ENCODE measurements at places on chromosomes 1 and 21. TPM values are rescaled to one million over a fixed set of nuclear protein-coding genes. Genes with fewer than 3 reads are reported as not detected.

- DNase-seq: no peak
These were observed 9.2 kb upstream of the WASF2 start for GRCh38 chr1:27499142-27499541.

The CYP4A22 gene
- not detected for total RNA-seq

The CIART gene
- total RNA-seq: 11.4 TPM

The S100A14 gene
- 1.8 TPM for total RNA-seq

The KLF17 gene
- total RNA-seq: 0.68 TPM

The ANGPTL7 gene
- total RNA-seq: 3.3 TPM

GRCh38 chr1:156490401-156491032 is 10.1 kb downstream of the MEF2D start:
- DNase-seq: no peak

The GABPB2 gene
- total RNA-seq: 26.3 TPM

The S100A8 gene
- 103 TPM for total RNA-seq

The LY9 gene
- under 0.01 TPM for total RNA-seq

The CGN gene
- total RNA-seq: 1.8 TPM

The LCE1B gene
- not detected for total RNA-seq

DNA sequence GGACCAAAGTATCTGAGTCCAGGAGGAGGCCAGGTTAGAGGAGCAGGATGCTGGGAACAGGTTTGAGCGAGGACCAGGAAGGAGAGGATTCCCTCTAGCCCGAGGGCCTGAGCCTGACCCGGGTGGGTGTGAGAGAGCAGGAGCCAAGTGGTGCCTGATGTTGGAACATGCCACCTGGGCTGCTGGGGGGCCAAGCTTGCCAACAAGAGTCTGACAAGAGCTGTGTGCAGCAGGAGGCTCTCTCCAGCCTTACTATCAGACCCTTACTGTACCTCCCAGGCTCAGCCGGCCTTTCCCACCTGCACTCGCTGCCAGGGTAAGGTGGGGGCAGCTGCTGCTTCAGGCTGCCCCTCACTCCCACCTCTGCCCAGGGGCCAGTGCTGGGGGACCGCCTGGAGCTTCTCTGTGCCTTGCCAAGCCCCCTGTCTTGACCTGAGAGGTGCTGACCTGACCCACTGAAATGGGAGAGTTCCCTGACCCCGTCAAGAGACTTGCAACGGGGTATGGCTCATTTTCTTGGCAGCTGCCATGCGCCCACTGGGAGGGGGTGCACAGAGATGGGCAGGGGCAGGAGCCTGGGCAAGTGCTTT is 159.6 kb upstream of the VAMP3 start:
- DNase-seq: peak; percentile 43

The SYPL2 gene
- 4.3 TPM for total RNA-seq

GRCh38 chr1:160540859-160541233 is 17.8 kb upstream of the SLAMF6 start:
- no peak for DNase-seq

DNA sequence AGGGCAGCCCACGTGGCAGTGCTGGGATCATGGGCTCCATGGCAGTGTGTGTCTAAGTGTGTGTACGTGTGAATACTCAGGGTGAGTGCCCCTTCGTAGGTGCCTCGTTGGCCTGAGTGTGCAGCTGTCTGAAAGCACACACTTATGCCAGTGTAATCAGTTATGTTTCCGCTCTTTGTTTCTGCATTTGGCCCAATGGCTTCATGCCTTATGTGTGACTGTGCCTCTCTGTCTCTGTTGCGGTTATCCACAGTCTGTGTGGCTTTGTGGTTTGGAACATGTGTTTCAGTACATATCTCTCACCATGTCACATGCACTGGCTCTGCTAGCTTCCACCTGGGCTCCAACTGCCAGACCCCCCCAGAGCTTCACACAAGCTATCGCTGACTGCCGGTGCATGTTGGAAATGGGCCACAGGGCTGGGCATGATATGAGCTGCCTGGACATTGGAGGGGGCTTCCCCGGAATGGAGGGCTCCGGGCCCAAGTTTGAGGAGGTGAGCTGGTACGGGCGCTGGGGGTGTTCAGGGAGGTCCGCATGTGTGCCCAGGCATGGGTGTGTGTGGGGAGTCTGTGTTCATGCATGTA is 70.3 kb upstream of the TINAGL1 start:
- DNase-seq: no peak

DNA sequence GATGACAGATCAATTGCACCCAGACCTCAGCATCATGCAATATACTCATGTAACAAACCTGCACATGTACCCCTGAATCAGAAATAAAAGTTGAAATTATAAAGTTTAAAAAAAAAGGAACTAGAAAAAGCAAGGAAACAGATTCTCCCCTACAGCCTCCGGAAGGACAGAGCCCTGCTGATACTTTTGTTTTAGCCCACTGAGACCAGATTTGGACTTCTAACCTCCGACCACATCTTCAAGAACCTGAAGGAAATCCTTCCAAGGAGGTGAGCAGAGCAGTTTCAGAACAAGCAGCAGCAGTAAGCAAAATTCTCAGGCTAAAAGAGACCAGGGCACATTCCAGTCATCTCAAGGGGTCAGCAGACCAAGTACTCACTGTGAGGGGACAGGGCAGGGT is 54.5 kb downstream of the TM2D1 start:
- no peak for DNase-seq

The HSPA6 gene
- not detected for total RNA-seq

The REN gene
- total RNA-seq: not detected

The PRDM16 gene
- total RNA-seq: 1.1 TPM

- no peak for DNase-seq
These were observed 83.3 kb downstream of the LACTBL1 start for GRCh38 chr1:22889213-22889827.

The KCNJ15 gene
- 0.49 TPM for total RNA-seq

DNA sequence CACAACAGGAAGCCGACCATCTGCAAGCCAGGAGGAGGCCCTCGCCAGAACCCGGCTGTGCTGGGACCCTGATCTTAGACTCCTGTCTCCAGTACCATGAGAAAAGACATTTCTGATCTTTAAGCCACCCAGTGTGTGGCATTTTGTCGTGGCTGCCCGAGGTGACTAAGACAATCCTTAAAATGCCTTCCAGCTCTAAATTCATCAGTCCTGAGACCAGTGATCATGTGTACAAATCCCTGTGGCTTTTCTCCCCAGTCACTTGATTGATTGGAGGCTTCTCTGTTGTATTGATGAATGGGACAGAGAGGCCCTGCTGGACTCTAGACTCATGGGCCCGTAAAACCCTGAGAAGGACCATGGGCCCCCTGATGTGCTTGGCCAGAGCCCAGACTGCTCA is 36.1 kb downstream of the B3GALT5 start:
- no peak for DNase-seq

DNA sequence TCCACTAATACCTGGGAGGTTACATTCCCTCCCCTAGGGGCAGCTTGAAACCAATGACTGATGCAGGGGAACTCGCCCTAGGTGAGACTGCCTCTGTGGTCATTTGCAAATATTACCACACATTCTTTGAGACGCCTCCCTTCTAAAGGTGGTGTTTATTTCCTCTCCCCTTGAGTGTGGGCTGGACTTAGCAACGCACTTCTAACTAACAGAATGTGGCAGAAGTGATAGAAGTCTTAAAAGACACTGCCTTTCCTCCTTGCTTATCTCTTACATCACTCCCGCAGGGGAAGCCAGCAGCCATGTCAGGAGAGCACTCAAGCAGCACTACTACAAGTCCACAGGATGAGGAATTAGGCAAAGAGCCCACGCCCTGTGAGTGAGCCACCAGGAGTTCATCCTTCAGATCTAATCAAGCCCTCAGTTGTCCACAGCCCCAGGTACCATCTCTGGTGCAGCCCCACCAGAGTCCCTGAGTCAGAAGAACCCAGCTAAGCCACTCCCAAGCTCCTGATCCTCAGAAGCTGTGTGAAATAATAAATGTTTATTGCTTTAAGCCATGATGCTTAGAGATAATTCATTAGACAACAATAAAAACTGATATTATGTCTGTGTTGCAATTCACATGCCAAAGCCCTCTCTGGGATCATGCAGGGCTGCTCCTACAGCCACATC is 14.8 kb upstream of the MATN1 start:
- no peak for DNase-seq

- no peak for DNase-seq
These were observed 89.1 kb downstream of the CLEC20A start for GRCh38 chr1:178407655-178408054.

- no peak for DNase-seq
These were observed 31.1 kb downstream of the CAPN8 start for GRCh38 chr1:223634423-223634822.

DNA sequence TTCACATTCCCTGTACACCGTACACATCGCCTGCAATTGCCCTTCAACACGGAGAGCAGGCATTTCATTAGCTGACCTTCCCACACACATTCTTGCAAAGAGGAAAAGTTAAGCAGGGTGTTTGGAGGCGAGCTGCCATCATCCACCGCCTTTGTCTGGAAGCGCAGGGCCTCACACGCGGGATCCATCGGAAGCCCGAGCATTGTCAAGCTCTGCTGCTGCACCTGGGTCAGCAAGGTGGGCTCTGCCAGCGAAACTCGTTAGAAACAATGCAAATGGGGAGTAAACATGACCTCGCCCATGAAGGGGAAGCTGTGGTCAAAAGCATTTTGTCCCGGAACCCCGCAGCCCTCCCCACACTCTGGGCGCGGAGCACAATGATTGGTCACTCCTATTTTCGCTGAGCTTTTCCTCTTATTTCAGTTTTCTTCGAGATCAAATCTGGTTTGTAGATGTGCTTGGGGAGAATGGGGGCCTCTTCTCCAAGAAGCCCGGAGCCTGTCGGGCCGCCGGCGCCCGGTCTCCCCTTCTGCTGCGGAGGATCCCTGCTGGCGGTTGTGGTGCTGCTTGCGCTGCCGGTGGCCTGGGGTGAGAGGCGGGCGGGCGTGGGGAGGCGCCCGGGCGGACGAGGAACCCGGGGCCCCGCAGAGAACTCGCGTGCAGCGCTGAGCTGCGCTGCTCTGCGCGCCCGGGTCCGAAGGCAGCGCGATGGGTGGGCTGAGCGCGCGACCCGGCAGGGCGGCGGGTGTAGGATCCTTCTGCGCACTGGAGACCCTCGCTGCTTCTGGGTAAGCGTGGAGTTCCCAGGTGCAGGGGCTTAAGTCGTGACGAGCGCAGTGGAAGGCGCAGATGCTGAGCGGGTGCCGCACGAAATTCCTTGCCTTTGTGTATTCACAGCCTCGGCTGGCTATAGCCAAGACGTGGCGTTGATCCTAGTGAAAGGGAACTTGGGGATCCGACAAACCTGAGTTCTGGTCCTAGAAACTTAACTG is at the start of gene CR1:
TSS of gene CR1 (plus strand) at position 357 of the 992 bp plus-strand sequence. CDS start at position 468, 111 bp downstream.
- DNase-seq: no peak

Measured in sigmoid colon (tissue), 7 donors.